ENCODE measurements at places on chromosomes 5 and 9.

DNA sequence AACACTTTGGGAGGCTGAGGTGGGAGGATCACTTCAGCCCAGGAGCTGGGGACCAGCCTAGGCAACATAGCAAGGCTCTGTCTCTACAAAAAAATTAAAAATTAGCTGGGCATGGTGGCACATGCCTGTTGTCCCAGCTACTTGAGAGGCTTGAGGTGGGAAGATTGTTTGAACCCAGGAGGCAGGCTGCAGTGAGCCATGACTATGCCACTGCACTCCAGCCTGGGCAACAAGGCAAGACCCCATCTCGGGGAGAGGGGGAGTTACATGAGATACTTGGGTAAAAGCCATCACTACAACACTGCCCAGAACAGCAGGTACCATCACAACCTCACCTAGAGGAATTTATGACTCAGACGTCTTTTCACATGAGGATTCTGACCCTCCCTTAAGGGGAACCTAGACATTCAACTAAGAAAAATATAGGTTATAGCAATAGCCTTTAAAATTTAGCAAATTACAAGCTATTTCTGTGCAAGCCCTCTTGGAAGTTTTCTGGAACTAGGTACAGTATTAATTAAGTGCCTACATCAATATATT lies 143.5 kb downstream of the NFIB start:
- no peak for DNase-seq

DNA sequence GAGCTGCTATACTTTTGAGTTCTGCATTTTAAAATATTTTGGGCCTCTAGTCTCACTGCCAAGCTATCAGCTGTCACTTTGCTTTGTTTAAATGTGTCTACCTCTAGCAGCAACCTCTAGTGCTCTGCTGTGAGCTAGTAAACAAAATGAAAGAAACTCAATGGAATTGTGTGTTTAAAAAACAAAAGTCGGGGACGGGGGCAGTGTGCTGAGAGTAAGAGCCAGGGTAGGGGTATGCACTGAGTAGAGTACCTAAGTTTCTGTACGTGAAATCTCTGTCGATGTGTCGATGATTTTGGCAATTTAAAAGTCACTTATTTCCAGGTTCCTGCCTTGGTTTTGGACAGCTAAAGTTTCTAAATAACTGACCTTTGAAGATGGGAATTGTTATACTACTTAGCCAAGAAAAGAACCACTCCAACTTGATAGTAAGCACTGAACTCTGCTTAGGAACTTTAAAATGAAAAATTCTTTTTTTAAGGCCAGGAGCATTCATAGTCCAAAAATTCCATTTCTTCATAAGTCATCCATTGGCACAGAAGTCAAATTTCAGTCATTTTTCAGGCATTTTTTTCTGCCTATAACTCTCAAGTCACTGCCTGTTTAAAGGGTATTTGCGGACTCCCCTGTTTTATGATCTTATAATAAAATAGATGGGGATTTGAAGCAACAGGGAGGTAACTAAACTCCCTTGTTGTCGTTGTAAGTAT lies 111.5 kb downstream of the SAXO1 start:
- peak; percentile 61 for DNase-seq

DNA sequence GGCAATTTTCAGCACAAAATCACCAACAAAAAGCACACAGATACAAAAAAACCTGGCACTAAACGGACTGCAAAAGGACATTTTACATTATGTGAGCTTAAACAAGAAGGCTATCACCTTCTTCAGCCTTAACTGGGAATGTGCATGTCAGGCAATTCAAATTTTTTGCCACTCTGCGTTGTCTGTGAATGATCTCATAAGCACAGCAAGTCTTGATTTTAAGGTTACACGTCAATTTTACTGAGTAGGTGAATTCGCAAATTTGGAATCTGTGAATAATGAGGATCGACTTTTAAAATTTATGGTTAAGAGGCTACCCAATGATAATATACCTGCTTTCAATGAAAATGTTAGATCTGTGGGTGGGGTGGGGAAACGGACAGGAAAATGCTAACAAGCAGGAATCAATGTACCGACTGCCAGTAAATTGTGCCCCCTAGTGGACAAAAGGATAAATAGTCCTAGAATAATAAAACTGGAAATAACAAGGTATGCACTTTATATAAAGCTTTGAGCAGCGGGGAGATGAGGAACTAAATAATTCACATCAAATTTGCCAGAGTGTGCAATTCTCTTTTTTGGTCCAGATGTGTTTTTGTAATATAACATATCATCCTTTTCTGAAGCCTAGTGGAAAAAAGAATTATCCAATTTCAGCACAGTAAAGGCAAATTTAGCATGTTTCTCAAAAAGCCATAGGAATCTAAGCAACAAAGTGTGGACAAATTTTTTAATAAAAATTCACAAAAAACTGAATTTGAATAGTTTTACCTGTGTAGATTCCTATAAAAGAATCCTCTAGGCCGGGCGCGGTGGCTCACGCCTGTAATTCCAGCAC lies 20.5 kb downstream of the EQTN start:
- peak; percentile 89 for DNase-seq

- DNase-seq: peak; percentile 93
These were observed 113.9 kb downstream of the SUSD1 start for GRCh38 chr9:112061152-112061740.

DNA sequence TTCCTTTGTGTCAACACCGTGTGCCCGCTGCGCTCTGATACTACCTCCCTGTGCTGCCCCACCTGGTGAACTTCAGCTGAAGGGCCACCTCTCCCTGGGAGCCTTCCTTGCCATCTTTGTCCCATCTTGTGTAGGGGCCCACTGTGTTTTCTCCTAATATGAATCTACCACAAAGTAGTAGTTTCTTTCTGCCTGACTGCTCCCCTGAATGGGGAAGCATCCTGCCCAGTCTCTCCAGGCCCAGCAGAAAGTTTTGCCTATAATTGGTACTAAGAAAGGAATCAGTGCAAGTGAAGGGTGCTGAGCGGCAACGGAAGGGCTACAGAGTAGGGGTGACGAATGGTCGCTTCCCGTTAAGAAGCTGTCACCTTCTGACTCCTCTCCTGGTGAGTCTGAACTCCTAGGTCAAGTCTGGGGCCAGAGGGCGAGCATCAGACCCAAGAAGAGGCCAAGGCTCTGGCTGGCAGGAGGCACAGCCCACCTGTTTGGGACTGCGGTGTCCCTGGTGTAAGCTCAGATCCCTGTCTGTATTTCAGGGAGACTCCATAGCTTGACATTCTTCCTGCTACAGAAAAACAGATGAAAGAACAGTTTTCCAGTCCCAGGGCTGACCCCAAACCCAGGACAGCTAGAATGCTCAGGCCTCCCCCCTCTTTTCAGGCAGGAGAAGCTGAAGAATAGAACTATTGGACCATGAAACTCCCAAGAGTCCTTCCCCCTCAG lies 24.1 kb downstream of the WWC1 start:
- DNase-seq: no peak

GRCh38 chr9:859251-859650 lies 17.8 kb downstream of the DMRT1 start:
- DNase-seq: no peak

DNA sequence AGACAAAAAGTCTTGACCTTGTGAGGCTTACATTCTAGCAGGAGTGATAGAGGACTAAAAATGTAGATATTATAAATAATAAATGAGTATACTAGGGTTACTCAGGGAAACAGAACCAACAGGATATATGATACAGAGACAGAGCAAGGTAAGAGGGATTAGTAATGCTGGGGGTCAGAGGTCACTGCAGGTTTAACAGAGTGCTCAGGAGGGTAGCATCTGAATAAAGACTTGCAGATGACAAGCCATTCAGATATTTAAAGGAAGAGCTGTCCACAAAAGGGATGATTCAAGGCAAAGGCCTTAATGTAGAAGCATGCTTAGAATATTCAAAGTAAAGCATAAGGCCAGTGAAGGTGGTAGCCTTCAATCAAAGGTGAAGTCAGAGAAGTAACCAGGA lies 65.6 kb upstream of the SEMA6A start:
- no peak for DNase-seq

- DNase-seq: no peak
These were observed 26.0 kb downstream of the NDUFS6 start for GRCh38 chr5:1827025-1827885.

DNA sequence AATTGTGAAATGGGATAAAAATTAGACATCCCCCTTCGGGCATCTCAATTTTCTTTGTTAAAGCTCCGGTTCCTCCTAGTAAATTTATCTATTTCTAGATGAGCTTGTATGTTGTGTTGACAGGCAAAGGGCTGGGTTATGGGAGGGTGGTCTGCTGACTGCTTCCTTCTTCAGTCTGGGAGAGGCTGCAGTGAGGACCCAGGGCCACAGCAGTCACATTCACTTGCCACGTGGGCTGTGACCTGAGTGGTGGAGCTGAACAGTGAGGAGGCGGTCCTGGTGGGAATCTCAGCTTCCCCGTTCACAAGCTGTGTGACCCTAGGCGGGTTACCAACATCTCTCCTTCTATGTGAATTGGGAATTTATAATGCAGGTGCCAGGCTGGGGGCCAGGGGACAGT lies 57.5 kb upstream of the RXRA start:
- no peak for DNase-seq

GRCh38 chr5:123117989-123118388 lies 28.9 kb downstream of the PRDM6 start:
- DNase-seq: no peak

- peak; percentile 66 for DNase-seq
These were observed 22.2 kb upstream of the CFAP157 start for GRCh38 chr9:127684576-127684975.

GRCh38 chr5:435156-435790 lies 7.7 kb upstream of the EXOC3 start:
- no peak for DNase-seq

GRCh38 chr5:130580264-130580663 lies 584.8 kb downstream of the HINT1 start:
- no peak for DNase-seq

DNA sequence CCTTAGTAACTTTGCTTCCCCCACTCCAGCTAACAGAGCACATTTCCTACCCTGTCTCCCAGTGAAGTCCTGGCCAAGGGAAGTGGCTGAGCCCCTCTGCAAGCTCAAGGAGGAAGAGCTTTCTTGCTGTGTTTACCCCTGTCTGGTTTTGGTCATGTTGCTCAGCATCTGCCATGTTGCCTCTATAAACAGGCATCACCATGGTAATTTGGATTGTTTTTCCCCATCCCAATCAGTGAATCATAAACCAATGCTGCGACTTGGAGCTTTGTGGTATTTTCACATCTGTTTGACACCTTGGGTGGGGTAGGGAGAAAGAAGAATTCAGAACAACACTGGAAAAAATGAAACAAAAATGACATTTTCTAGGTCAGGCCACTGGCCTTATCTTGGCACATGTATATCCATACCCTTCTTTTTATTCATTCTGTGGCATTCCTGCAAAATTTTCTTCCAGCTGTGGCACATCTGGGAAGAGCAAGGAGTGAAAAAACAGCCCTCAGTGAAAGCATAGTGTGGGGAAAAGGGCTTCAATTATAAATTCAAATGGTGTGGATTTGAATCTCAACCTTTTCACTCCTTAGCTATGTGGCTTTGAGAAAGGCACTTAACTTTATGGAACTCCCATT lies 42.5 kb downstream of the SLIT3 start:
- DNase-seq: peak; percentile 45

- DNase-seq: no peak
These were observed 22.0 kb upstream of the PTBP3 start for GRCh38 chr9:112355427-112355897.

DNA sequence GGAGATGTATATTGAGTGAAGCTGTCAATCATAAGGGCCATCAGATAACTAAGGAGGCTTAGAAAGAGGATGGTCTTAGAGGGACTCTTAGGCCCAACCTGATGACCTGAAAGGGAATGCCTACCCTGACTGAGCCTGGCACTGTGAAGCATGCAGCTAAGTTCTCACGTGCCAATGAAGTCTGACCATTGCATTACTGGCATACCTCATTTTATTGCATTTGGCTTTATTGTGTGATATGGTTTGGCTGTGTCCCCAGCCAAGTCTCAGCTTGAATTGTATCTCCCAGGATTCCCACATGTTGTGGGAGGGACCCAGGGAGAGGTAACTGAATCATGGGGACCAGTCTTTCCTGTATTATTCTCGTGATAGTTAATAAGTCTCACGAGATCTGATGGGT lies 421.6 kb upstream of the SGCD start:
- peak; percentile 6 for DNase-seq

DNA sequence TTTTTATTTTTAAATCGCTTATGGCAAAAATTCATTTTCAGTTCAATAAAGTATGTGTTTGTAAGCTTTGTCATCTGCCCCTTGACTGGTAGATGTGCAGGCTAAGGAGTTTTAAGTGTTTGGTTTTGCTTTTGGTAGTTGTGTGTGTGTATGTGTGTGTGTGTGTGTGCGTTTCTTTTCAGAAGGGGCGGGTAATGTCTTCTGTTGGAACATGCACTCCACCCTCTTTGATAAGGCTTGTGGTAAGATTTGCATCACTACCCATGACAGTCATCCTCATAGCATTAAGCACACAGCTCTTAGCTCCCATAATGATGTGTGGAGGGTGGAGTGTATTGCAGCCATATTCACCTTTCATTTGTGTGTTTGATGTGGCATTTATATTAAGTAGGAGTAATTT lies 92.1 kb upstream of the FSD1L start:
- no peak for DNase-seq

DNA sequence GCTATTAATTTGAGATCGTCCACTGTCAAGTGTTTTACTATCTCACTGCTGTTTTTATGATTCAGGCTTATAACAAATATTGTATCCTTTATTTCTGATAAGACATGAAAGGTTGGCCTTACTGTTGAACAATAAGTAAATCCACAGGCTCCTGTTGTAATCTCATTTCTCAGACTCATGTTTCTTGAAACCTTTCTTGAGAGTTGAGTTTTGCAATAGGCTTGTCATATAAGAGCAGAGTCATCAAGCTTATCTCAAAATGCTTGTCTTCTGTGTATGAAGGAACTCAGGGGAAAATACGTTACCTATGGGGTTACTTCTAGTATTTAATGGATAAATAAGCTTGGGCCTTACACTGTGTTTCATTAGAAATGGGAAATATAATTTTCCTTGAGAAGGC lies 9.2 kb upstream of the TLX3 start:
- DNase-seq: peak; percentile 40

DNA sequence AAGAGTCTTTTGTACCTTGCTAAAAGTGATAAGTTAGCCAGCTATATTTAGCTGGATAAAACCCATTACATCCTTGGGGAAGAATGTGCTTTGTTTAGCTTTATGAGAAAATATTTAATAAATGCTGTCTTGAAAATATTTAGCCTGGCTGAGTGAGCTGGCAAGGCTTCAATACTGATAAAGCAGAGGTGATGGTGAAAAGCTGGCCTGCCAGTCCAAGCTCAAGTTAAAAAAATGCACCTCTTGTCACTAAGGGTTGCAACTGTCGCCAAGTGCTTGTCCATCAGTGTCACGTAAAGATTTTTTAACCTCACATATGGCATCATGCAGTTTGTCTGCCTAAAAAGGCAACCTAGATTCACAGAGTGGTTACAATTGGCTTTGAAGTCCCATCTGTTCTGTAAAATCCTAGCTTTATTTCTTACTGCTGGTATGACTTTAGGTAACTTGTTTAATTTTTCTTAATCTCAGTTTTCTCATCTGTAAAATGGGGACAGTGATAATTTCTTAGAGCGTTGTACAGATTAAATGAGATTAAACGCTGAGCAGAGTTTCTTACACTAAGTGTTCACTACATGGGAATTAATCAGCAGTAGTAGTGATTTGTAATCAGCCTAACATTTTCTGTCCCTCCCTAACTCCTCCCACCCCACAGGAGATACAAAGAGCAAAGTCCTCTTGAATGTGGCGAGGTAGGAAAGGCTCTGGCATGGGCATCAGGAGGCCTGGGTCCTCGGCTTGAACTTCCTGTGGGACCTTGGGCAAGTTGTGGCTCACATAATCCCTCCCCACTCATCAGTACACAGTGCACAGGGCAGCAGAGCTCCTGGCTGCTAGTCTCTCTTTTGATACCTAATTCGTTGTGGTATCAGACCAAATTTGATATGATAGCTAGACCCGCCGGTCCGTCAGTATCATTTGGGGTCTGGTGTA lies 48.7 kb downstream of the PIK3R1 start:
- peak; percentile 66 for DNase-seq

GRCh38 chr5:158080112-158080511 lies 221.2 kb upstream of the CLINT1 start:
- no peak for DNase-seq

Measured in adipocyte (in vitro differentiated cells).